ENCODE measurements at places on chromosomes 7 and 10.

- peak; percentile 100 for DNase-seq
Measured at GRCh38 chr7:100673302-100673941, at the start of gene GNB2. Gene GNB2 (plus strand): TSS chr7:100673740. CDS start chr7:100676266, 2,526 bp downstream.

DNA sequence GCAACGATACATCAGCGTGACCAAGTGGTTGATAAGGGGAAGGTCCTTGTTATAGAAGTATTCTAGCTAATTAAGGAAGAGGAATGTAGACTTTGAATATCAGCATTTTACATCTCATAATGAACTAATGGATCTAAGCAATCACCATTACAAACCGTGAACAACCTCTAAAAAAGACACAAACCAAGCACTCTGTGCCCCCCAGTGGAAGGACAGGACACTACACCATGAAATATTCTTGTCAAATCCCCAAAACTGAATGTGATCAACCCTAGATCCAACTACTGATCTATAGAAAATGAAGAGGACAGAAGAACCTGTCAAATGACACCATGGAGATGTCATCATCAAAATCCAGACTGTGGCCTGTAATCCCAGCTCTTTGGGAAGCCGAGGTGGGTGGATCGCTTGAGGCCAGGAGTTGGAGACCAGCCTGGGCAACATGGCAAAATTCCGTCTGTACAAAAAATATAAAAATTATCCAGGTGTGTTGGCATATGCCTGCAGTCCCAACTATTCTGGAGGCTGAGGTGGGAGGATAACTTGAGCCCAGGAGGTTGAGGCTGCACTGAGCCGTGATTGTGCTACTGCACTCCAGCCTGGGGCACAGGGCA is 111.3 kb upstream of the CARD11 start:
- DNase-seq, result no peak

DNA sequence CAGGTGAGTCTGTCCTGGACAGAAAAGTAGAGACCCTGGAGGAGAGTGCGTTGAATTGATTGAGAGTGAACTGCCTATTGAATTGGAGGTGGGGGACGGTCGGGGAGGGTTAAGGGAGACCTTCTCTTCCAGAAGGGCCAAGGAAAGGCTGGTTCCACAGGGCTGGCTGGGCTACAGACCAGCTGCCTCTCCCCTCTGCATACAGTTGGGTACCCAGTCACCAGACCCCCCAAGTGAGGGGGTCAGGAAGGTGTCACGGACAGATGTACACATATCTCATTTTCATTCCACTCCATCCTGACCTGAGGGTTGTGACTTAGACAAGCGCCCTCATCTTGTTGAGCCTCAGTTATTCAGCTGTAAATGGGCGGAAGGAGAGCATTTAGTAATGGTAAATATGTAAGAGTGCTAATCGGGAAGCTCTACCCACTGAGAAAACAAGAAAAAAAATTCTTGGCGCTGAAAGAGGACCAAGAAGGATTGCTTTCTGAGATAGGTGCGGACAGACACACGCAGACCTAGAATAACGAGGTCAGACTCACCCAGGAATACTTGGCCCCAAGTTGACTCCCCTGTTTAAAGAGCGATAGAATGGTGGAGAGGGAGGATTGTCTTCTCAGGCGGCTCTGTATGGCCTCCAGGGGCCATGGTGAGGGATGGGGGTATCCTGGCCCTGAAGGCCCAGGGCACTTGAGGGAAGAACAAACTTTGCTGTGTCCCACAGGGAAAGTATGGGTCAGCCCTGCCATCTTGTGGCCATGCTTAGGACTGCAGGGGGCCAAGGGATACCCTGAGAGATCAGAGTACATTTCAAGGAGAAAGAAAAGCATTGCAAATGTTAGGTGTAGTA is 7.2 kb upstream of the MBL2 start:
- DNase-seq, result peak; percentile 49

GRCh38 chr10:106310596-106310995 is 853.9 kb downstream of the SORCS1 start:
- DNase-seq, result no peak

DNA sequence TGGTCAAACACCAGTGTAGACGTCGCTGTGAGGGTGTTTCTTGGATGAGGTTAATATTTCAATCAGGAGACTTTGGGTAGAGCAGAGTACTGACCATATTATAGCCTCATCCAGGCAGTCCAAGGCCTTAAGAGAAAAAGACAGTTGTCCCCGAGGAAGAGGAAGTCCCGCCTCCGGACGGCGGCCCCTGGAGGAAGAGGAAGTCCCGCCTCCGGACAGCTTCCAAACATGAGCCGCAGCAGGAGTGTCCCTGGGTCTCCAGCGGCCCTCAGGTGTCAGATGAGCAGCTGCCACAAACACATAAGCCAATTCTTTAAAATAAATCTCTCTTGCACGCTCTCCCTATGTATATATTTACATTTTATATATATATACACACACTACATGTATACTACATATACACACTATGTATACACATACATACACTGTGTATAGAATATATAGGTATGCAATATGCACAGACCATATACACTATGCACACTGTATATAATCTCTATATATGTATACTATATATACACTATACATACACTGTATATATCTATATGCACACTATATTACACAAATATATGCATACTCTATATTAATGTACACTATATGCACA is 37.5 kb downstream of the PWWP2B start:
- DNase-seq, result no peak

GRCh38 chr7:36894190-36894589 is 169.9 kb upstream of the AOAH start:
- no peak for DNase-seq

GRCh38 chr7:44400033-44400511 is 74.7 kb upstream of the CAMK2B start:
- no peak for DNase-seq

GRCh38 chr10:117819304-117819703 is 227.4 kb downstream of the RAB11FIP2 start:
- no peak for DNase-seq
